ENCODE measurements at places on chromosomes 1 and 21.

GRCh38 chr1:8951231-8951630 lies 5.6 kb downstream of the CA6 start:
- peaks cover 51% of the 10 kb centered on the region for H3K4me1 ChIP-seq
- no peak overlapping the region for H3K4me3 ChIP-seq
- H3K27ac ChIP-seq, result no peak overlapping the region
- no peaks in the 10 kb centered on the region for H3K27me3 ChIP-seq

GRCh38 chr1:98437540-98437939 lies 224.0 kb upstream of the SNX7 start:
- H3K4me1 ChIP-seq, result no peaks in the 10 kb centered on the region
- H3K36me3 ChIP-seq, result no peaks in the 10 kb centered on the region
- no peak for DNase-seq
- H3K27me3 ChIP-seq, result peaks cover 5% of the 10 kb centered on the region

- H3K4me1 ChIP-seq, result peaks cover 13% of the 10 kb centered on the region
- H3K27ac ChIP-seq, result peak overlapping the region; percentile 44
- H3K36me3 ChIP-seq, result no peaks in the 10 kb centered on the region
- no peak overlapping the region for H3K4me3 ChIP-seq
These were observed 6.6 kb downstream of the PEAR1 start for GRCh38 chr1:156899956-156900718.

DNA sequence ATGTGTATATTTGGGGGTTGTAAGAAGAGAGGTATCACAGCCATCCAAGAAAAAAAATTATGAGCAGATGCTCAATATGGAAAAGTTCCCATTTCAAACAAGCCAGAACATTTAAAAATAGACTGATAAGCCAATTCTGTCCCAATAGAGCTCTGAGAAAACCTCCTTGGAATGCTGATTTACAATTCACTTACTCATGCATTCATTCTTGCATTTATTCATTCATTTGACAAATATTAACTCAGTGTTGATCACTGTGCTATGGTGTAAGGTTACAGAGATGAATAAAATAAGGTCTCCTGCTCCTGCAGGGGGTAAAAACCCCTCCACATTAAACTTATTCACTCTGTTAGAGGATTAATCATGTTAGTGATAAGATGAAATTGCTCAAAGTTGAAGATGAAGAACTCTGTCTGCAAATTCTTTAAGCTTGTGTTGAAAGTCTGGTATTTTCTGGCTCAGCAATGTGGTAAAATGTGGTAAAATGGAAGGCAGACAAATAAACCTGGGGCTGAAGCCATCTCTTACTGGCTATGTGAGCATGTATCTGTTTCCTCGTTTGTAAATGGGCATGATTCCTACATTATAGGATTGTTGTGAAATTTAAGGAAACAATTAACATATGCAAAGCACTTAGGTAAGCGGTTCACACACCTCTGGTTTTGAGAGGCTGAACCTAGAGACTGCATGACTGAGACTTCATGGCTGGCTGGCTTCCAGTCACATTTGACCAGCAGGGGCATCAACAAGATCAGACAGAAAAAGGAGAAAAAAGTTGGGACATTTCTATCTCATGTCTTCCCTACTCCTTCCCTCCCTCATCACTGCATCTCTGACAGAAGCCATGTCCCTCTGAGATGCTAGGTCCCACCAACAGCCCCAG lies 45.0 kb upstream of the DAB1 start:
- no peak overlapping the region for H3K27ac ChIP-seq
- H3K4me3 ChIP-seq, result no peak overlapping the region
- H3K27me3 ChIP-seq, result no peaks in the 10 kb centered on the region
- DNase-seq, result no peak

GRCh38 chr1:239483391-239483790 lies 97.0 kb downstream of the CHRM3 start:
- no peaks in the 10 kb centered on the region for H3K4me1 ChIP-seq
- no peak overlapping the region for H3K4me3 ChIP-seq
- DNase-seq, result no peak
- H3K27ac ChIP-seq, result no peak overlapping the region
- no peaks in the 10 kb centered on the region for H3K36me3 ChIP-seq

DNA sequence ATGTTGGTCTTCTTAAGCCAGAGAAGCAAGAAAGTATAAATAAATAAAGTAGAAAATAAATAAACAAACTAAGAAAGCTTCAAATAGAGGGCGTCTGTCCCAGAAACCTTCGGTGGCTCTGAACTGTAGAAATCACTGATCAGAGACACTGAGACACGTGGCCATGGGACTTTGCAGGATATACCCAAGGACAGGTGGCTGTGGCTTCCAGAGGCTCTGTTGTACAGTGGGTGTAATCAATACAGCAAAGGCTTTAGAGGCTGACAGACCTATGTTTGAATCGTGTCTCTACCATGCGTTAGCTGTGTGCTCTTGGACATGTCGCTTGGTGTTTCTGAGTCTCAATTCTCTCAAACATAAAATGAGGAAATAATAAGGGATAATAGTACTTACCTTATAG lies 41.0 kb upstream of the EPS15 start:
- no peaks in the 10 kb centered on the region for H3K36me3 ChIP-seq
- H3K4me3 ChIP-seq, result no peak overlapping the region
- H3K27me3 ChIP-seq, result no peaks in the 10 kb centered on the region
- peaks cover 17% of the 10 kb centered on the region for H3K4me1 ChIP-seq
- DNase-seq, result no peak
- no peak overlapping the region for H3K27ac ChIP-seq

GRCh38 chr1:53341521-53341895 lies 13.6 kb upstream of the LRP8 start:
- H3K4me3 ChIP-seq, result no peak overlapping the region
- H3K27ac ChIP-seq, result no peak overlapping the region
- peaks cover 4% of the 10 kb centered on the region for H3K36me3 ChIP-seq
- DNase-seq, result no peak

- no peak for DNase-seq
- H3K27ac ChIP-seq, result no peak overlapping the region
- no peaks in the 10 kb centered on the region for H3K36me3 ChIP-seq
- no peaks in the 10 kb centered on the region for H3K4me1 ChIP-seq
These were observed 16.1 kb downstream of the COL6A1 start for GRCh38 chr21:45997495-45998275.

DNA sequence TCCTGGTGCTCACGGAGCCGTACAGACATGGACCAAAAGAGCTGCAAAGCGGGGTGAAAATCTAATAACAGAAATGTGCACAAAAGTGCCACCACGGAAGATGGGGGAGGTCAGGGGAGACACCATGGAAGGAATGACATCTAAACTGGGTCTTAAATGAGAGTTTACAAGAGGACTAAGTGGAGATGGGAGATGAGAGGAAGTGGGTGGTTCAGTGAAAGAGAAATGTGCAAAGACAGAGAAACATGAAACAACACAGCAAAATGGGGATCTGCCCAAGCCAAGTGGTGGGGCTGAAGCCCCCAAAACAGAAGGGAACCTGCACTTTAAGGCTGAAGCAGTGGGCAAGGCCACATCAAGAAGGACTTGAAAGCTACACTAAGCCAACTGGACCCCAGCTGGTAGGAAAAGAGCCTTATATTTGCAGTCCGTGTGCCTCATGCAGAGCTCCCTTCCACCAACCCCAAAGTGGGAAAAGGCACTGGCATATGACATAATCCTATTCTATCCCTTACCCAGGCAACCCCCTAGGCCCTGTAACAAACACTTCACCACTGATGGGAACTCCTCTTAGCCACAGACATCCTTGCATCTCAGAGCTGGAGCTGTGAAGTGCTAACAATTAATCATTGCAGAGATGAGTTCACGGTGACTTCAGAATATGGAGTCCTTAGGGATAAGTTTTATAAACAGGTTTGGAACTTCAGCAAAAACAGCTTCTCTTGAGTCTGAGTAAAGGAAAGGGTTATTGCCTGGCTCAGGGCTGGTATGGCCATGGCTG lies 198.6 kb upstream of the EDN2 start:
- peak overlapping the region; percentile 66 for H3K27ac ChIP-seq
- DNase-seq, result no peak
- no peaks in the 10 kb centered on the region for H3K27me3 ChIP-seq
- H3K4me1 ChIP-seq, result peaks cover 95% of the 10 kb centered on the region
- peak overlapping the region; percentile 40 for H3K4me3 ChIP-seq
- H3K36me3 ChIP-seq, result peaks cover 3% of the 10 kb centered on the region

DNA sequence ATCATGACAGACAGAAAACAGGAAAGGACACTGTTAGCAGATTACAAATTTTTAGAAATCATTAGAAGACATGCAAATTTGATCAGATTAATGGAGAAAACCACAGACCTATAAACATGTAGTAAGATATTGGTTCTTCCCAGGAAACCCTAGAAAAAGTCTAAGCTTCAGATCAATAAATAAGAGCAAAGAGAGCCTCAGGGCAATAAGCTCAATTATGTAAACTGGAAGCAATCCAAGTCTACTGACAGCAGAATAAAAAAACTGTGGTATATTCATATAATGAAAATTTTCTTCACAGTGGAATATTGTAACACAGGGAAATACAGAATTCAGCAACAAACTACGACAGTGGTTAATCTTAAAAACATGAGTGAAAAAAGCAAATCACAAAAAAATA lies 36.3 kb downstream of the NRDC start:
- H3K36me3 ChIP-seq, result peaks cover 29% of the 10 kb centered on the region
- no peak for DNase-seq
- no peaks in the 10 kb centered on the region for H3K27me3 ChIP-seq
- H3K4me1 ChIP-seq, result peaks cover 24% of the 10 kb centered on the region

DNA sequence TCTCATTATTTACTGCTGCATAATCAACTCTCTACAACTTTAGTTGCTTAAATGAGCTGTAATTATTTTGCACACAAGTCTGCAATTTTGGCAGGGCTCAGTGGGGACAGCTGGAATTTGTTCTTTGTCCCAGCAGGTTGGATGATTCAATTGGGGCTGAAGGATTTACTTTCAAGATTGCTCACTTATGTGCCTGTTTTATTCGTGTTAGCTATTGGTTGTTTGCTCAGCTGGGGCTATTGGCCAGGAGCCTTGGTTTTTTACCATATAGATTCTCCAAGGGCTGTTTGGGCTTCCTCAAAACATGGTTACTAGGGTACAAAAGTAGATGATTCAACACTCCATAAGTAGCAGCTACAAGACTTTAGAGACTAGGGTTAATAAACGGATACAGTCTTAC lies 13.4 kb downstream of the OR10R2 start:
- H3K4me1 ChIP-seq, result no peaks in the 10 kb centered on the region
- DNase-seq, result no peak
- peaks cover 16% of the 10 kb centered on the region for H3K27me3 ChIP-seq
- no peaks in the 10 kb centered on the region for H3K36me3 ChIP-seq
- no peak overlapping the region for H3K27ac ChIP-seq

DNA sequence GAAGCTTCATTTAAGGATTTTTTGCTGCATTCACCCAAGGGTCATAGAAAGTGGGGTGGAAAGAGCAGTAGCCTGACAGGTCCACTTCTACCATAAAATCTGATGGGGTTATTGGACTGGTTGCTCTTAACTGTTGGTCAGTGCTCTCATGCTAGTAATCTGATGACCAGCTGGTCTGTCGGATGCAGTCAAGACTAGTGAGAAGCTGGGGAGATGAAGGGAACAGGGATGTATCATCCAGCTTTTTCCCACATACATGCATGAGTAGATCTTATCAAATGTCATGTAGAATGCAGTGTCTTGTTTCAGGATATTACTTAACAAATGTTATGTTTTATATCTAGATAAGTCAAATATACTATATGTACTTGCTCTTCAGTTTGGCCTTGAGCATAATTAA lies 11.1 kb downstream of the ATP1B1 start:
- H3K27me3 ChIP-seq, result peaks cover 2% of the 10 kb centered on the region
- no peak overlapping the region for H3K27ac ChIP-seq
- H3K4me3 ChIP-seq, result no peak overlapping the region
- peaks cover 4% of the 10 kb centered on the region for H3K4me1 ChIP-seq
- DNase-seq, result no peak
